Activated CD8-positive, alpha-beta memory T cell treated with anti-CD3 and anti-CD28 coated beads, Interleukin-2, amount 10 ng/mL, durations not matched to agents 7 days and 5 days (primary cell): ENCODE measurements at places on chromosomes 5 and 9. TPM values are rescaled to one million over a fixed set of nuclear protein-coding genes. Genes with fewer than 3 reads are reported as not detected.

The CDH10 gene
- total RNA-seq, result not detected

The IL17B gene
- total RNA-seq, result not detected

The SLC30A5 gene
- total RNA-seq, result 49.6 TPM

The SMIM32 gene
- not detected for total RNA-seq

The IQGAP2 gene
- total RNA-seq, result 118 TPM

The PLPP7 gene
- not detected for total RNA-seq

The DDX4 gene
- total RNA-seq, result 0.12 TPM

The DRD1 gene
- total RNA-seq, result not detected

The HK3 gene
- total RNA-seq, result not detected

The PDE8B gene
- total RNA-seq, result 0.68 TPM

The SHISAL2B gene
- not detected for total RNA-seq

The GFI1B gene
- total RNA-seq, result not detected

The MARCOL gene
- not detected for total RNA-seq

The HACD4 gene
- 12.9 TPM for total RNA-seq

The FGF10 gene
- not detected for total RNA-seq

The IL5 gene
- 0.35 TPM for total RNA-seq

The PRRX2 gene
- not detected for total RNA-seq

The DNM1 gene
- 0.40 TPM for total RNA-seq

The GGTA1 gene
- 1.6 TPM for total RNA-seq

The GALNT12 gene
- total RNA-seq, result 9.9 TPM

The HTR1A gene
- not detected for total RNA-seq

The CD72 gene
- total RNA-seq, result 11.9 TPM

The CATSPER3 gene
- 0.82 TPM for total RNA-seq

The PLPP1 gene
- total RNA-seq, result 7.1 TPM

The IRX2 gene
- not detected for total RNA-seq

The ACTBL2 gene
- total RNA-seq, result not detected

The MACIR gene
- 9.5 TPM for total RNA-seq

The PCDHB8 gene
- not detected for total RNA-seq

The CACNA1B gene
- total RNA-seq, result not detected

The PDLIM4 gene
- 2.3 TPM for total RNA-seq

The SCGB3A2 gene
- total RNA-seq, result not detected

The MTREX gene
- 78.0 TPM for total RNA-seq

The IL11RA gene
- 26.7 TPM for total RNA-seq

The MCIDAS gene
- not detected for total RNA-seq

The SPATA6L gene
- 0.73 TPM for total RNA-seq

The CBY3 gene
- total RNA-seq, result 0.59 TPM

The SARDH gene
- total RNA-seq, result 0.38 TPM

The CENPK gene
- 94.6 TPM for total RNA-seq

The ORM2 gene
- not detected for total RNA-seq

The OCLN gene
- 1.9 TPM for total RNA-seq

The ADGRV1 gene
- 0.18 TPM for total RNA-seq

The PHYHD1 gene
- 0.63 TPM for total RNA-seq

The TUT7 gene
- total RNA-seq, result 44.9 TPM

The FNBP1 gene
- total RNA-seq, result 167 TPM

The SLC1A1 gene
- not detected for total RNA-seq

The NUTM2F gene
- total RNA-seq, result not detected

The GM2A gene
- total RNA-seq, result 13.4 TPM

The ATOSB gene
- total RNA-seq, result 17.1 TPM

The KCNV2 gene
- total RNA-seq, result not detected

The FUT7 gene
- total RNA-seq, result 0.68 TPM

The PCDHB14 gene
- total RNA-seq, result not detected
